ENCODE measurements at places on chromosomes 1 and 21.
A peak's percentile ranks its signal among the peaks of the same experiment; 100 is the strongest.

DNA sequence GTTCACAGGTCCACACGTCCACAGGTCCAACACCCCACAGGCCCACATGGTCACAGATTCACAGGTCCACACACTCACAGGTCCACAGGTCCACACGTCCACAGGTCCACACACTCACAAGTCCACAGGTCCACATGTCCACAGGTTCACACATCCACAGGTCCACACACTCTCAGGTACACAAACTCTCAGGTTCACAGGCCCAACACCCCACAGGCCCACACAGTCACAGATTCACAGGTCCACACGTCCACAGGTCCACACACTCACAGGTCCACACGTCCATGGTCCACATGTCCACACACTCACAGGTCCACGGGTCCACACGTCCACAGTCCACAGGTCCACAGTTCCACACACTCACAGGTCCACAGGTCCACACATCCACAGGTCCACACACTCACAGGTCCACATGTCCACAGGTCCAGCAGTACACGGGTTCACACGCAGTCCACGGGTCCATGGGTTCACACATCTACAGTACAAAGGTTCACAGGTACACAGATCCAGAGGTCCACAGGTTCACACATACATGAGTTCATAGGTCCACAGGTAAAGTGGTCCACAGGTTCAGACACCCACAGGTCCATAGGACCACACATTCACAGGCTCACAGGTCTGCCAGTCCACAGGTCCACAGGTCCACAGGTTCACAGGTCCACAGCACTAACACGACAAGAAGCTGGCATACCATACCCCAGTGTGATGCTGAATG is 39.3 kb upstream of the COL6A2 start:
- DNase-seq: no peak

GRCh38 chr1:227092069-227092468 is 152.0 kb downstream of the COQ8A start:
- DNase-seq: no peak

GRCh38 chr1:14263671-14264070 is 334.8 kb upstream of the KAZN start:
- no peak for DNase-seq

DNA sequence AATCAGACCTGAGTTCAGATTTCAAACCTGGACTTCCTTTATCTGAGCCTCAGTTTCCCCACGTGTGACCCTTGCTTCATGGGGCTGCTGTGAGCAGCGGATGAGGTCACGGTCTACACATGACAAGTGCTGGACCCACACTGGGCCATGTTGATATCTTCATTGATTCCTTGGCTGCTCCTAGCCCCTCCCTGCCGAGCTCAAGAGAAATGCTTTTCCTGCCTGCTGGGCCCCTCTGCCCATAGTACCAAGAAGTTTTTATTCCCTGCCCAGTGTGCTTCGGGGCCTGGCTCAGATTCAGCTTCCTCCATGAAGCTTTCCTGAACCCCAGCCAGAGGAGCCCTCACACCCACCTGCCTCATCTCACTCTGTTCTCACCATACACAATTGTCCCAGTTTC is 181.6 kb downstream of the PTPRU start:
- no peak for DNase-seq

DNA sequence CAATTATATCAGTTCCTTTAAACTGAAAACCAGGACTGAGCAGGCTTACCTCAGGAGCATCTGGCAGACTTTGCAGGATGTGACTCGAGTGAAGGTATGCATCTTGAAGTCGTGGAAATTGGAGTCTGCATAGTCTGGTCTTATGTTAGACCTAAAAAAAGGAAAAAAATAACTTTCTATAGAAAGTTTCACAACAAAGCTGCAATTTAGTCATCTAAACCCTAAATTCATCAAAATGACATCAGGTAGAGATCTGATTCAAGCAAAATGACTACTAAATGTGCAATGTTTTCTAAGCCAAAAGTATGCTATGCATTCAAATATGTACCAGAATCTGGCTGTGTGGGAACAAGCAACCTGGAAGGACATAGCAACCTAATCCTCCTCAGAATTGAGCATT is 260.1 kb downstream of the VAV3 start:
- no peak for DNase-seq

- no peak for DNase-seq
Observed at GRCh38 chr1:150514260-150514659, 1.3 kb upstream of the FALEC start.

GRCh38 chr1:38012363-38013226 is at the start of gene UTP11:
TSS of gene UTP11 (plus strand) at chr1:38012734. CDS start at chr1:38012803, 69 bp downstream.
- DNase-seq: peak; percentile 92

DNA sequence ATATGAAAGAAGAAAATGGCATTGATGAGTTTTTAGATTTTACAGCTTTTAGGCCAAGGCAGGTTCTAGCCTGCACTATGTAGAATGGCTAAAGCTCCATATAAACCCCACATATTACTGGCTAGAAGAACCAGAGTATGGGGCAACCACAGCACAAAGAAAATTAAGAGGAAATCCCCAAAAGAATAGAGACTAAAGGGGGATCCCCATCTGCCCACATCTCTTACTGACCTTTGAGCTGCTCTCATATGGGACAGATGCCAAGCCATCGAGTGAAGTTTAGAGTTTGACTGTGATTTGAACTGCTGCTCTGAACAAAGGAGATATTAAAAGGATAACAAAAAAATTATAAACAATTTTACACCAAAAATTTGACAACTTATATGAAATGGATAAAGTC is 102.2 kb upstream of the HAO2 start:
- DNase-seq: no peak

GRCh38 chr1:37605061-37605650 is 9.4 kb upstream of the GNL2 start:
- no peak for DNase-seq

GRCh38 chr21:15894596-15894995 is 164.8 kb downstream of the USP25 start:
- no peak for DNase-seq

GRCh38 chr1:57925226-57925625 is 501.4 kb upstream of the DAB1 start:
- no peak for DNase-seq

DNA sequence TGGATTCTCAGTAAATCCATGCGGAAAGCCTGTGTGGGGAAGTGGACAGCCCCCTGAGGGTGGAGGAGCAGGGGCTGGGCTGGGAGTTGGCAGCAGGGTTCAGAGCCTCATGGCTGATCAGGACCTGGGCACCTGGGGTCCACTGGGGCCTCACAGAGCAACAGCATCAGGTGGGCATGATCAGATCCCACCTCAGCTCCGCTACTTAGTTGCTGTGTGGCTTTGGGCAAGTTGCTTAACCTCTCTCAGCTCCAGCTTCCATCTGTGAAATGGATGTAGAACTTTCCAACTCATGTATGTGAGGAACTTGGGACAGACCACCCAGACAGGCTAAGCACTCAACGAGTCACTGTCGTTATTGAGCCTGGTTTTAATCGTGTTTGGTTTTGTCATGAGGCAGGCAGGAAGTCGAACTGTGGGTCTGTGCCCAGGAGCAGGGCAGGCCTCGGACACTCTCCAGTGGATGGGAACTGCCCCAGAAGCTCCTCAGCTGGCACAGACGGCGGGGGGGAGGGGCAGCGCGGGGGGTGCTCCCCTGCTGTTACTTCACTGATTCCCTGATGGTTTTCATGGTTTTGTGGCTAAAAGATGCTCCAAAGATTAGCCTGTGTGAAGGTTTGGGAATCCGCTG is 155.8 kb upstream of the TMEM51 start:
- DNase-seq: no peak

DNA sequence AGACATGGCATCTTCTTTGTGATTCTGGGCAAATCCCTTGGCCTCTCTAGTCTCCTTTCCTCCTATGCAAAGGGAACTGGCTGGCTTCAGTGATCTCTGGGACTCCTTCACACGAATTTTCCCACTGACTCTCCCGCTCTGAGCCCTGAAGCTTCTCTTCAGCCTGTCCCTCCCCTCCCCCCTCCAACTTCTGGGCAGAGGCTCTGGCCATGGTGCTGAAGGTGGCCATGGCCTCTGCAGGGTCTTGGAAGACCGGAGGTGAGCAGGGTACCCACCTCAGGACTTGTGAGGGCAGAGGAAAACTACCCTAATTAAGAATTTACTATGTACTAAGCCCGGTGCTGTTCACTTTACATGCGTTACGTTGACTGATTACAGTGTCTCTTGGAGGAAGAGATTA is 29.4 kb upstream of the POU3F1 start:
- DNase-seq: no peak

DNA sequence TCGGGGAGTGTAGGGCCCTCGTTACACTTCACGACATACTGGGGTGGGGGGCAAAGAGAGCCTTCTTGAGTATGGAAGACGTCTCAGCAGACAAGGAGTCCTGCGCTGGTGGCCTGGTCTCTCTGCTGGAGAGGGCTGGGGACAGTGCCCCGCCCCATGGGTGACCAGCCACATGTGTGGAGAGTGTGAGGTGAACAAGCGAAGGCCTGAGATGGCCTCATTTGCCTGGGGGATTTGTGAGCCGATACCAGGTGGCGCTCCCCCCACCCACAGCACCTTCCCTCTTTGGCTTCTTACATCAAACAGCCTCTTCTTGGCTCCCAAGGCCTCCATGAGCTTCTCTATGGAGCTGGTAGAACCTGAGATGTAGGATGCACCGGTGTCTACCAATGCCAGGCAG is 4.0 kb upstream of the ETNK2 start:
- no peak for DNase-seq

DNA sequence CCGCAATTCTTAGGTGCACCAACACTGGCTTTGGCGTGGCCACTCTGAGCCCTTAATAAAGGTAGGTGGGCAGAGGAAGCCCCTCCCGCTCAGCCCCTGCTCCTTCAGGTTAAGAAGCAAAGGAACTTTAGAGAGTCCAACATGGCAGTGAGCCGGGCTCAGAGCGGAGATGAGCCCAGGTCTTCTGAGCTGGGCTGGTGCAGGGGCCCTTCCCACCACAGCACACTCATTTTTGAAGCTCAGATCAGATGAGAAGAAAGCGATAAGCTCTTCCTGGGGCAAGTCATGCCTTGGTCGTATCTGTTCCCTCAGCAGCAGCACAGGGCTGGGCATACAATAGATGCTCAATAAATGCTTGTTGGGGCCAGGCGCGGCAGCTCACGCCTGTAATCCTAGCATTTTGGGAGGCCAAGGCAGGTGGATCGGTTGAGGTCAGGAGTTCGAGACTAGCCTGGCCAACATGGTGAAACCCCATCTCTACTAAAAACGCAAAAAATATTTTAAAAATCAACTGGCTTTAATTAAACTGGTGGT is 51.1 kb upstream of the TARDBP start:
- no peak for DNase-seq

- peak; percentile 77 for DNase-seq
Observed at GRCh38 chr1:1063945-1064831, 9.9 kb downstream of the RNF223 start.

GRCh38 chr1:101748077-101748476 is 248.6 kb downstream of the OLFM3 start:
- DNase-seq: no peak

DNA sequence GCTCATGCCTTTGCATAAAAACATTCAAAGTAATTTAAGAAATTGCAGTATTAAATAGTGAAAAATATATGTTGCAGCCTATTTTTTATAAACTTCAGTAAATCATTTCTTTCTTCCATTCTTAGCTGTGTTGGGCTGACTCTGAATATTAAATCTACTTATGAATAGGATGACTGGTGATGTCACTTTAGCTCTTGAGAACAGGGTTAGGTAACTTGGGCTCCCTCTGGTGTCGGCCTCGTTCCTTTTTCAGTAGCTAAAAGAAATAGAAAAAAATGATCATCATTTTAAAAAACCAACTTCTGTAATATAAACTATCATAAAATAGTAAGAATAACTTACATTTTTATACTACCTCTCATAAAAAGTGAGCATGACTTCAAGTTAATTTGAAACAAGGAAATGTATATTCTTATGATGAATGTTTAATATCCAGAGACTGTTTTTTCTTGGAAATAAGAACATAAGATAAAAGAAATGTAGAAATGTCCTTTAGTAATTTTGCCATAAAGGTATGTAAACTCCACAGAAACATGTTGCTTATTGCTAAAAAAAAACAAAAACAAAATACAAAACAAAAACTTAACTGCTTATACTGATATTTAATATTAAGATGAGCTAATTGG is 26.8 kb upstream of the NCAM2 start:
- DNase-seq: no peak

DNA sequence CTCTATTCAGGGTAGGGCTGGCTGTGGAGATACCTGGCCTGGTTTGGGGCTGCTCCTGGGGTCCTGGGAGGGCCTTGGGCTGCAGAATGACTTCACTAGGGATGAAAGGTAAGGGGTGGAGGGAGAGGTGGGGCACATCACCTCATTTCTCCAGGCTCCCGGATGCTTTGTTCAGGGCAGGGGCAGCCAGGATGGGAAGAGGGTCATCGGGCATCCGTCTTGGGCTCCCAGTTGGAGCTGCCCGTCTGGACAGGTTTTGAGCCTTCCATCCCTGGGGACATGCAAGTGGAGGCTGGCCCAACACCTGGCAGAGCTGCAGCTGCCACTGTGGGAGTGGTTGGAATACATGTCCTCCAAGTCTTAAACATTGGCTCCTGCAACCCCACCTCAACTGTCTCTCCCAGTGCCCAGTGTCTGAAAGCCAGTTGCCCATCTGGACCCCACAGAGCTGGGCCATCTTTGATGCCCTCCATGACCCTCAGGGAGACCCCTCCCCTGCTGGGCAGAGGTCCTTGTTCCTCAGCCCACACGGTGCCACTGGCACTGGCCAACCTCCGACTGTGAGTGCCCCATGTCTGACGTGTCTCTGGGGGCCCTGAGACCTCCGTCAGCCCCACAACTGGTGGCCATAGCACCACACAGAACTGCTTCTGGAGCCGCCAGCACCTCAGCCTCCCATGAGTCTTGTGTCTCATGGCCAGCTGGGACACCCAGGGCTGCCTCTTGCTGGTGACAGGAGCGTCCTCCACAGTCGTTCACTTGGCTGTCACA is 52.8 kb downstream of the TRIM11 start:
- DNase-seq: no peak

DNA sequence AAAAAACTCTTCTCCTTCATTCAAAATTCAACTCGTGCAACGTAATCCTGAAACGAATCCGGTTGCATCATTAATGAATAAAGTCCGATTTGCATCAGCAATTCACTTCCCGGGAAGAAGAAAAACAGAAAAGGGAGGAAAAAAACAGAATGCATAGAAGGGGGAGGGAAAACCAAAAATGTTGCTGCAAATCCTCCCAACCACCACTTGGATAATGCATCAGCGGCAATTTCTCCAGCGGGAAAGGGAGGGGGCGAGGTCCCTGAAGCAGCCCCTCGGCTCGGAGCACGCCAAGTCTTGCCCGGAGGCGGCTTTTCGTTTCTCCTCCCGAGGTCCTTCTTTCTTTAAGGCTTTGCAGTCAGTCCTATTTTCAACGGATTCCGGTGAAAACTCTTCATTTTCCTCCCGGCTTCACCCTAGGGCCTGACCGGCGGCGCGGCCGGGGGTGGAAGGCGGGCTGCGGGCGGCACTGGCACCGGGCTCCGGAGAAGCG is 723 bp downstream of the CDC42BPA start:
- no peak for DNase-seq

DNA sequence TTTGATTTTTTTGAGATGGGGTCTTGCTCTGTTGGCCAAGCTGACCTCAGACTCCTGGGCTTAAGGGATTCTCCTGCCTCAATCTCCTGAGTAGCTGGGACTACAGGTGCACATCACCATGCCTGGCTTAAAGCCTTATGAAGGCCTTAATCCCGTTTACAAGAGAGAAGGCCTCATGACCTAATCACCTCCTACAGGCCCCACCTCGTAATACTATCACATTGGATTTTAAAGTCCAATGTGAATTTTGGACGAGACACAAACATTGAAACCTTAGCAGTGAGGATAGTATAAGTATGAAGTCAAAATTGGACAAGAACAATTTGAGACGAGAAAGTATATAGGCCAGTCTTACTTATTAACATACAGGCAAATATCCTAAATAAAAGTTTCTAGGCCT is 73.9 kb downstream of the MAST2 start:
- DNase-seq: no peak

Measured in stimulated activated naive CD4-positive, alpha-beta T cell (primary cell).